ENCODE measurements at places on chromosomes 3 and 15. TPM values are rescaled to one million over a fixed set of nuclear protein-coding genes. Genes with fewer than 3 reads are reported as not detected.

TADA3 gene
- total RNA-seq: 77.6 TPM

DNA sequence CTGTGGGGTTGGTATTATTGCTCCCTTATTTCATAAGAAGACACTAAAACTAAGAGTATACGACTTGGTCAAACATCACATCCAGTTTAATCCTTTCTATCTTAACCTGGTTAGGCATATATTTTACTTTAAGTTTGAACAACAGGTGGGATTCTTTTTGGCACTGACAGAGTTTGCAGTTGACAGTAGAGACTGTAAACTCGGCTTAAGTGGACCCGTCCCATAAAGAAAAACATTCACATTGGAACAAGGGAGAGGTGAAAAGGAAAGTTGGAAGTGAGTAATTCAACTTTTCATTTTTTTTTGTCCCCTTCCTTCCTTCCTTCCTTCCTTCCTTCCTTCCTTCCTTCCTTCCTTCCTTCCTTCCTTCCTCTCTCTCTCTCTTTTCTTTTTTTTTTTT lies 355.4 kb downstream of the LPP start:
- H3K4me1 ChIP-seq: peaks cover 10% of the 10 kb centered on the region
- peaks cover 17% of the 10 kb centered on the region for H3K36me3 ChIP-seq
- H3K4me3 ChIP-seq: no peak overlapping the region
- no peaks in the 10 kb centered on the region for H3K27me3 ChIP-seq
- H3K27ac ChIP-seq: no peak overlapping the region

GRCh38 chr15:29568840-29569532 lies 253.3 kb downstream of the TJP1 start:
- DNase-seq: no peak
- H3K36me3 ChIP-seq: peaks cover 4% of the 10 kb centered on the region
- peaks cover 57% of the 10 kb centered on the region for H3K27me3 ChIP-seq
- peaks cover 7% of the 10 kb centered on the region for H3K4me1 ChIP-seq
- peak overlapping the region; percentile 6 for H3K27ac ChIP-seq
- no peak overlapping the region for H3K4me3 ChIP-seq

CX3CR1 gene
- total RNA-seq: 1.5 TPM

KNSTRN gene
- total RNA-seq: 63.3 TPM

MINAR1 gene
- 0.55 TPM for total RNA-seq

- H3K27ac ChIP-seq: no peak overlapping the region
- H3K4me1 ChIP-seq: no peaks in the 10 kb centered on the region
- DNase-seq: no peak
Measured at GRCh38 chr3:24986612-24987011, 441.5 kb upstream of the RARB start.

DLL4 gene
- total RNA-seq: not detected

SCAMP2 gene
- 128 TPM for total RNA-seq

GRCh38 chr3:30341851-30342250 lies 264.6 kb upstream of the TGFBR2 start:
- no peaks in the 10 kb centered on the region for H3K27me3 ChIP-seq
- H3K4me1 ChIP-seq: peaks cover 20% of the 10 kb centered on the region
- peaks cover 2% of the 10 kb centered on the region for H3K36me3 ChIP-seq
- no peak overlapping the region for H3K27ac ChIP-seq

RYR3 gene
- total RNA-seq: not detected

DNA sequence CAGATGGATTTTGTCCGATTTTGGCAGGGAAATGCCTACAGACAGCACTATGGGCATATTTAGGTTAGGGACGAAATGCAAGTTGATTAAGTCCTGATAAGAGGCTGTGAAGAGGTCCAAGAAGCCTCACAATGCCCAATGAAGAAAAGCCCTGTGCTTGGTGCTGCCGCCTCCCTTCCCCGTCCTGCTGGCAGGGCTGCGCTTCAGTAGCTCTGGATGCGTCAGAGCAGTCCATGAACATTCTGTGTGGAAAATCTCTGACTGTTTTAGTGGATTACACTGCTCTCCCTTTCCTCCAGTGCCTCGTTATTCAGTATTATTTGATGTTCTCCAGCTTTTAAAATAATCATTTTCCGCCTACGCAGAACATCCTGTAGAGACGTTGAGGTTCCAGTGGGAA lies 39.6 kb downstream of the MLH1 start:
- H3K4me3 ChIP-seq: no peak overlapping the region
- no peaks in the 10 kb centered on the region for H3K27me3 ChIP-seq
- H3K27ac ChIP-seq: no peak overlapping the region
- H3K4me1 ChIP-seq: peaks cover 7% of the 10 kb centered on the region
- H3K36me3 ChIP-seq: peaks cover 75% of the 10 kb centered on the region
- no peak for DNase-seq

DNA sequence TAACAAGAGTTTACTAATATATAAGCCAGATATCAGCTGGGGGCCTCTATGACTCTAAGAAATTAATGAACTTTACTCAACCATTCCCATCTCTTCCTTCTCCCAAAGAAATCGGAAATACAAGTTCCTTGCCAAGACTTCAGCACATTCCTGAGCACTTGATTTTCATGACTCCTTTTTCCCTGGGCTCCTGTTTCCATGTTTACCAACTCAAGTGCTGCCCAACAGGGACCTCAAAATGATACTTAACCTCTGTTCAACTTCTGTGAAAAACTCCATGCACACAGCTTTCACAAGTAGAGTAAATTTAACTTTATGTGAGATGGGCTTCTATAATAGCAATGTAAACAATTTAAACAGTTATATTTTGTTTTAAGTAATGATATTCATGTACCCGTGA lies 315.8 kb upstream of the CDIN1 start:
- H3K27me3 ChIP-seq: no peaks in the 10 kb centered on the region
- DNase-seq: no peak
- H3K36me3 ChIP-seq: no peaks in the 10 kb centered on the region
- H3K4me3 ChIP-seq: no peak overlapping the region

GOLGA6L10 gene
- 0.97 TPM for total RNA-seq

TTC14 gene
- 74.0 TPM for total RNA-seq

DNA sequence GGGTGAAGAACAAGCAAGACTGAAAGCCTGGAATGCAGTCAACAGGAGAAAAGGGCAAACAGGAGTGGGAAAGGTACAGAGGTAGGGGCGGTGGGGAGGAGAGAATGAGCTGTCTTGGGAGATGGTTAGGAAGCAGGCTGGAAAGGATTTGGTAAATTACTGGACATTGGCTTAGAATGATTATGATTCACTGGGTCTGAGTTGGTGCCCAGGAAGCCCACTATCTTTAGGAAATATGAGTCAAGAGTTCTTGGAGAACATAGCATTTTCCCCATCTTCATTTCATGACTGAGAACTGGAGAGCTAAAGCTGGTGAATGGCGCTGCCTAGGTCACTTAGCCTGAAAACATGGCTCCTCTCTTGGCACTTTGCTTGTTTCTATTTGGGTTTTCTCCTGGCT lies 74.7 kb upstream of the C3orf80 start:
- H3K27me3 ChIP-seq: peaks cover under 1% of the 10 kb centered on the region
- H3K4me1 ChIP-seq: no peaks in the 10 kb centered on the region
- H3K27ac ChIP-seq: no peak overlapping the region

SPINK8 gene
- not detected for total RNA-seq

GRCh38 chr3:56918111-56918568 lies 116.4 kb upstream of the ARHGEF3 start:
- H3K27ac ChIP-seq: peak overlapping the region; percentile 98
- H3K4me1 ChIP-seq: peaks cover 84% of the 10 kb centered on the region
- DNase-seq: peak; percentile 47

DNA sequence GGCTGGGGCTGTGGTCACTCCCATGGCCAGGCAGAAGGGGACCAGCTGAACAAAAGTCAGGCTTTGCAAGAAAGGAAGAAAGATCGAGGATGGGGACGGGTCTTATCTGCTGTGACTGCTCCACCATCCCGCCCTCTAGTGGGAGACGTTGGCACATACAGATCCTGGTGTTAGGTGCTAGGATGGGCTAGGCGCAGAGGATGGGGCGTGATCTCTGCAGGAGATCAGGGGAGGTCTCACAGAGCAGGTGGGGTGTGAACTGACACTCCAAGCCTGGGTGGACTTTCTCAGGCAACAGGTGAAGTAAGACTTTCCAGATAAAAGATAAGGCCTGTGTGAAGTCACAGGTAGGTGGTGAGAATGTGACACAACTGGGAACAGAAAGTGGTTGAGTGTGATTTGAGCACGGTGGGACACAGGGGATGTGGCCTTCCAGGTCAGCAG lies 141.9 kb upstream of the SMAD3 start:
- no peak overlapping the region for H3K27ac ChIP-seq
- DNase-seq: peak; percentile 49
- no peak overlapping the region for H3K4me3 ChIP-seq
- H3K27me3 ChIP-seq: peaks cover 4% of the 10 kb centered on the region
- peaks cover 9% of the 10 kb centered on the region for H3K36me3 ChIP-seq
- peaks cover 19% of the 10 kb centered on the region for H3K4me1 ChIP-seq

CSK gene
- 315 TPM for total RNA-seq

- H3K27ac ChIP-seq: no peak overlapping the region
- H3K4me3 ChIP-seq: no peak overlapping the region
- H3K36me3 ChIP-seq: no peaks in the 10 kb centered on the region
Measured at GRCh38 chr3:54550221-54550977, 377.5 kb downstream of the LRTM1 start.

GRCh38 chr3:132352556-132353143 lies 35.4 kb downstream of the ACP3 start:
- no peak overlapping the region for H3K4me3 ChIP-seq
- H3K27ac ChIP-seq: no peak overlapping the region

- peaks cover 45% of the 10 kb centered on the region for H3K27me3 ChIP-seq
- no peak overlapping the region for H3K4me3 ChIP-seq
- peaks cover 12% of the 10 kb centered on the region for H3K4me1 ChIP-seq
- H3K36me3 ChIP-seq: peaks cover 5% of the 10 kb centered on the region
- no peak overlapping the region for H3K27ac ChIP-seq
Measured at GRCh38 chr3:58588030-58588614, 10.9 kb upstream of the FAM107A start.

- H3K36me3 ChIP-seq: no peaks in the 10 kb centered on the region
- H3K4me1 ChIP-seq: no peaks in the 10 kb centered on the region
- no peak overlapping the region for H3K27ac ChIP-seq
- H3K27me3 ChIP-seq: no peaks in the 10 kb centered on the region
- no peak for DNase-seq
Measured at GRCh38 chr3:3089017-3089416, 21.2 kb downstream of the IL5RA start.

GRCh38 chr3:191328962-191329653 lies at the start of gene CCDC50:
TSS of gene CCDC50 (plus strand) at chr3:191329394. CDS start at chr3:191329675, 281 bp downstream.
- DNase-seq: peak; percentile 64
- no peaks in the 10 kb centered on the region for H3K36me3 ChIP-seq
- H3K27ac ChIP-seq: peak within 1 kb of the TSS; percentile 91
- H3K27me3 ChIP-seq: peaks cover 13% of the 10 kb centered on the region

GRCh38 chr3:189458528-189458927 lies 172.7 kb upstream of the TP63 start:
- H3K27me3 ChIP-seq: no peaks in the 10 kb centered on the region
- no peak for DNase-seq
- H3K4me3 ChIP-seq: no peak overlapping the region

SAMD7 gene
- total RNA-seq: not detected

TMEM266 gene
- total RNA-seq: not detected

GRCh38 chr15:39028069-39028468 lies 463.5 kb upstream of the RASGRP1 start:
- no peak overlapping the region for H3K4me3 ChIP-seq
- peaks cover 8% of the 10 kb centered on the region for H3K27me3 ChIP-seq
- H3K4me1 ChIP-seq: no peaks in the 10 kb centered on the region
- no peak for DNase-seq

DNA sequence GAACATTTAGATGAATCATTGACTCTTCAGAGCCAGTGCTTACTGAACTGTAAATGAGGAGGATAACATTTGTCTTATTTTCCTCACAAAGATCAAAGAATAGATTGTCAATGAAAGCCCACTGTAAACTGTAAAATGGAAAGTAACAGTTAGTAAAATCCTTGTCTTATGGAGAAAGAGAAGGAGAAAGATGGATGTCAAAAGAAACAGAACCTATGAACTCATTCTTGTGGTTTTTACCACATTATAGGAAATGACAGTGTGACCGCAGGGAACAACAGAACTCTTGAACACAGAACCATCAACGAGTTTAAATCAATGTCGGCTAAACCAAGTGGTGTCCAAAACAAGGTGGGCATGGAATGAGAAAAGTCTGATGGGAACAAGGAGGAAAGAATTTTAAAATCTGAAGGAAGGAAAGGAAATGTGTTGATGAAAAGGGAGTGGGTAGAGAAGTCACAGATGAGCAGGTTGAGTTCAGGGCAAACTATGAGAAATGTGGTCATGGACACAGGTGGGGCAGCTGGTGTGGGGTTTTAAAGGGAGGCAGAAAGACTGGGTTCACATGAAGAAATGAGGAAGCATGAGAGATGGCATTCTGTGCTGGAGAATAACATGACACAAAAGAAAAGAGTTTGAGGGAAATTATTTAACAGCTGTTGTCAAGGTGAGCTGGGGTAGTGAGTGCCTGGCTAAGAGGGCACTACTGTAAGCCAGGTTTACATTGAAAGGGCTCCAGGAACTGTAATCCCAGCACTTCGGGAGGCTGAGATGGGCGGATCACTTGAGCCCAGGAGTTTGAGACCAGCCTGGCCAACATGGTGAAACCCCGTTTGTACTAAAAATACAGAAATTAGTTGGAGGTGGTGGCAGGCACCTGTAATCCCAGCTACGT lies 42.4 kb upstream of the ETV5 start:
- peaks cover 39% of the 10 kb centered on the region for H3K27me3 ChIP-seq
- no peak overlapping the region for H3K4me3 ChIP-seq
- H3K27ac ChIP-seq: peak overlapping the region; percentile 27
- DNase-seq: peak; percentile 36

DNA sequence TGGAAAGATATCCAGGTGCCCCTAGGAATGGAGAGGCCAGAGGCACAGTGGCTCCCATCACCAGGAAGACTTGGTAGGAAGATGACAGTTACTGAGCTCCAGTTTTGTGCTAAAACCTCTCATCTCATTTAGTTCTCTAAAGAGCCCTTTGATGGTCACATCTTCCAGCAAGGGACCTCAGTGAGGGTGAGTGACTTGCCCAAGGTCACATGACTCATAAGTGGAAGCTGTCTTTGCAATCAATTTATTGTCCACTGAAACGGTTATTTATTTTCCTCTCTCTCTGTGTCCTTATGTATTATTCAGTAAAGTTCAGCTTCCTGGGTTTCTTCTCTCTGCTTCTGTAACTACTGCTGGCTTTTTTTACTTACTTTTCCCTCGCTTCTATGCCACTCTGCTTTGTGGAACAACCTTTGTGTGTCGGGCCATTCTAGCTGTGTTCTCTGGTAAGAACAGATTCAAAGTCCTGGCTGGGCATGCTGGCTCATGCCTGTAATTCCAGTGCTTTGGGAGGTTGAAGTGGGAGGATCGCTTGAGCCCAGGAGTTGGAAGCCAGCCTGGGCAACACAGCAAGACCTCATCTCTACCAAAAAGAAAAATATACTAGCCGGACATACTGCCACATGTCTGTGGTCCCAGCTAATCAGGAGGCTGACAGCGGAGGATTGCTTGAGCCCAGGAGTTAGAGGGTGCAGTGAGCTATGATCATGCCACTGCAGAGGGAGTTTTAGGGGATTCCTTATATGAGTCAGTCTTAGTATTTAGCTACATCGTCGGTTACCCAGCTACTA lies 55.9 kb downstream of the PDIA5 start:
- no peak for DNase-seq
- no peak overlapping the region for H3K4me3 ChIP-seq
- no peaks in the 10 kb centered on the region for H3K27me3 ChIP-seq
- H3K36me3 ChIP-seq: peaks cover 2% of the 10 kb centered on the region

PRR20G gene
- total RNA-seq: not detected

All from activated CD4-positive, alpha-beta T cell treated with anti-CD3 and anti-CD28 coated beads, Interleukin-2, amount 10 ng/mL, durations not matched to agents 7 days and 5 days (primary cell).